ENCODE measurements at places on chromosomes 7 and 10.

DNA sequence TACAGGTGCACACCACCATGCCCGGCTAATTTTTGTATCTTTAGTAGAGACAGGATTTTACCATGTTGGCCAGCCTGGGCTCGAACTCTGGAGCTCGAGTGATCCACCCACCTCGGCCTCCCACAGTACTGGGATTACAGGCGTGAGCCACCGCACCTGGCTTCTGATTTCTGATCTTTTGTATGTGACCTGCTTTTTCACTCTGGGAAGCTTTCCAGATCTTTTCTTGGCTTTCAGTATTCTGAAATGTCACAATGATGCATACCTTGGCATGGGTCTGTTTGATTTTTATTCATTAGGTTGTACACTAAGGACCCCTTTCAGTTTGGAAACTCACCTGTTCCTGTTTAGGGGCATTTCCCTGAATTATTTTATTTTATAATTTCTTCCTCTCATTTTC lies 41.6 kb downstream of the PROSER2 start:
- no peak for DNase-seq

DNA sequence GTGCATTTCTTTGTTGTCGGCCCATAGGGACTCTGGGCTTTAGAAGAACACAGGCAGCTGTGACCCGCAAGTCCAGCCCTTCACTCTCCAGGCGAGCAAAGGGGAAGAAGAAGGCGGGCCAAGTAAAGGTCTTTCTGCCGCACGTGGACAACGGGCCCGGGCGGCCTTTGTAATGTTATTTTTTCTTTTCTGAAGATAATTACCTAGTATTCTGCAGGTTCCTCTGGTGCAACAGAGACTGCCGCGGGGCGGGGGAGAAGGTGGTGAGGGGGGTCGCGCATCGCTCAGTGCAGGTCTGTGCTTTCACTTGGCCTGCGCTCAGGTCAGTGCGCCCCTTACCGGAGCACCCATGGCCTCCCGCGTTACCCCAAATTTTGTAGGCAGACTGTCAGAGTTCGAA lies 7.1 kb upstream of the TBX20 start:
- no peak for DNase-seq

DNA sequence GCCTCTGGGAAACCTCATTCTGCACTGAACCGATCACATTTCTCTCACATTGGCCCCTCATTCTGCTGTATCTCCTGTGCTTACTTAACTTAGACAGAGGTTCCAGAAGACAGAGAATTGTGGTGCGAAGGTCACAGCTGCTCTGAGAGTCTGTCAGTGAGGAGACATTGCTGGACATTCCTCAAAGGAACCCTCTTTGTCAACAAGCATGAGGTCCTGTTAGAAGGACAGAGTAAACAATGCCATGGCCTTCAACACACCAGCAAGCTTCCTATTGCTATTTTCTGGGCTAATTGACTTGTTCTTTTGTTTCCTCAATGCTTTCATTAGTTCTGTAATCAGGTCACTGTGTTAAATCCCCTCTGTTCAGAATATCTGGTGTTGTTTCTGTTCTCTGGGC lies 109.3 kb upstream of the FZD8 start:
- DNase-seq: no peak

GRCh38 chr10:126661356-126661755 lies 9.1 kb downstream of the C10orf90 start:
- no peak for DNase-seq

GRCh38 chr10:33388382-33388781 lies 53.9 kb upstream of the NRP1 start:
- DNase-seq: no peak

DNA sequence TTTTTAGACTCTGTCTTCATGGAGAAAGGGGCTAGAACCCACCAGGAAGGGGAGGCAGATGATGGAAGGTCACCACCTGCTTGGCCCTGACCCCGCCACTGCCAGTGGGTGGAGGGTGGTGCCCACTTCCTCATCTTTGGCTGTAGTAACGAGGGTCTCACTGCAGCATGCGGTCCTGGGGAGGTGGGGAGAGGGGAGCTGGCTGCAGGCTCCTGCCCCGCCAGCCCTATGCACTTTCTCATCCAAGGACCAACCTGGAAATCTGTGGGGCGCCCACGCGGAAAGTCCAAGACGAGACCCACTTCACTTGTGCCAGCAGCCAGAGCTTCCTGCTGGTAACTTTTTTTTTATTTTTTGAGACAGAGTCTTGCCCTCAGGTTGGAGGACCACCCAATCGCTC lies 101.0 kb downstream of the CUX1 start:
- DNase-seq: no peak

DNA sequence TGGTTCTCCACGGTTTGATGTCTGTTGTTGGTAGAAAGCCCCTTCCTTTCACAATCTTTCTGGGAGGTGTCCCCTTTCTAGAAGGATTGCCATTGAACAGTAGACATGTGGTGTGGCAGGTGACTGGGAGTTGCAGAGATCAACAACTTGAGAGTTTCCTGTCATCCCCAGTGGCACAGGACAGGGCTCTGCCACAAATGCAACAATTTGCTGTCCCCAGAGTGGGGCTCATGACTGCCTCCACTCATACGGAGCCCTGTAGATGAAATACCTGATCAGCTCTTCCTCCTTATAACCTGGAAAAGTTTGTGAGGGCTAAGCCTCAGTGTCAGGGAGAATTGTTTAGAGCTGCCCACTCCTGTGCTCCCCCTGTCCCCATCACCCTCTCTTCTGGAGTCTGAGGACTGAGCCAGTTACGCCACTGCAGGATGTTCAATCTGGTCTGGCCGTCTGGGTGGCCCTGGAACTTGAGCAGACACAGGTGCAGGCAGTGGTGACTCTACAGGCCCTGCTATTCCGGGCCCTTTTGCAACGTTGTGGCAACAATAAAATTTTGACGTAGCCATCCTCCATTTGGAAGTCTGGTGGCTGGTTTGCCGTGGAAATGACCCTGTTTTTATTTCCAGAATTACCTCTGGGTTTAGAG lies 6.5 kb downstream of the DBNL start:
- DNase-seq: no peak

GRCh38 chr10:68406111-68406814 lies 814 bp downstream of the RUFY2 start:
- no peak for DNase-seq

GRCh38 chr10:129402459-129402858 lies 64.6 kb upstream of the MGMT start:
- no peak for DNase-seq

DNA sequence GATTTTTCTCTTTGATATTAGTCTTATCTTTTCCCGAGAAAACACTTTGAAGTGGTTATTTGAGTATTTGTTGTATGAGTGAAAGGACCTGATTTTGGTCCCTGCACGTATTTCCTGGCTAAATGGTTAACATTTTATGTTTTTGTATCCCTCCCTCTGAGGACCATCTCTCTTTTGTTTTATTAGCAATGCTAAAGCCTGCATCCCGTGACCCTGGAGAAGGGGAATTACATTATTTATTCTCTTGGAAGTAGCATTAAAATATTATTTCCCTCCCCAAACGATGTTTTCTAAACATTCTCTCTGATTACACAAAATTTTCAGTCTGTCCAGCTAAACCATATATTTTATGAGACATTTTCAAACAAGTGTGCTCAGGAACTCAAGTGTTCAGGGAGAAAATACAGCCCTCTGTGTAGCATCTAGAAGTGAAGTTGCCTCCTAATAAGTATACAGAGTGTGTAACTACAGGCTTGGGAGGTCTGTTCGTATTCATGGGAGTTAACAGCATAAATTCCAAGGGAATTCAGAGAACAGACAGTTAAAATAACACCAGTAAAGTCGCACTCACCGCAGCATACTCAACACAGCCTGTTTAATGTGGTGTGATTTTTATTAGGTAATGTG lies 163.8 kb upstream of the NPVF start:
- no peak for DNase-seq

DNA sequence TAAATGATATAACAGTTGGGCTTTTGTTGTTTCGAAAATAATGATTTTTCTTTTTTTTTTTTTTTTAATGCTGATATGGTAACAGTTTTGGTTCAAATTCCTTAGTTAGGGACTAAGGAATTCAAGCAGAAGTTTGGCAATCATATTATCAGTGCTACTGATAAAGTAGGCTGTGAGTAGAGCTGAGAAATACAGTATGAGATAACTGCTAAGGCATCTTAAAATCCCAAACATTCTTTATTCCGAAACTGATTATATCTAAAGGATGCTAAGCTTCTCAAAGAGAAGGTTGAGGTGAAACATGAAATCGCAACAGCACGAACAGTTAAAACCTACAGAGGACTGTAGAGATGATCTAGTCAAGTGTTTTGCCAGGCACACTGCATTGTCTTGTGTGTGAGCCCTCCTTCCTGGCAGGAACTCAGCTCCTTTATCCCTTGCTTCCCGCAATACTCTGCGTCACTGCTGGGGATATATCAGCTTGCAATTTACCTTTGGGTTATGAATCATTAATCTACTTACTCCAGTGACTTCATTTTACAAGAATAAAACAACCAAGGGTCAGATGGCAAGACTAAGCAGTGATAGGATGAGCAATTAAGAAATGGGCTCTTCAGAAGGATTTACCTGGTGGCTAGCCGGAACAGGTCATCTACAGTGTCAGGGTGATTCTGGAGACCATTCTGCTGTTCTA lies 36.7 kb downstream of the IRF5 start:
- DNase-seq: no peak

GRCh38 chr7:152568972-152569371 lies 107.0 kb downstream of the XRCC2 start:
- no peak for DNase-seq

DNA sequence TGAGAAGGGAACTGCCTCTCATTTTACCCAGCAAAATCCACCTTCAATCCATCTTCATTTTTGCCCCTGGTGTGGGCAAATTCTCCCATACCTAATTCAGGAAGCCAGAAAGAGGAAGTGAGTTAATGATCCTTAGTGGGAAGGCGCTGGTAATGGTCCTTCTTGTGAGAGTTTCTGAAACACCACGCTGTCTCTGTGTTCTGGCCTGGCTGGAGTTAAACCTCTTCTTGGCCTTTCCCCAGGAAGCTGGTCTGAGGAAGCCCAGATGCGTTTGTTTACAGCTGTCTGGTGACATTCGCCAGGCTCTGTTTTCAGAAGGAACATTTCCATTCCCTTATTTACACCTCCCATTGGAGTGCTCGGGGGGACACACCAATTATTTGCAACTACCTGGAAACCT lies 24.3 kb downstream of the HTRA1 start:
- DNase-seq: no peak

DNA sequence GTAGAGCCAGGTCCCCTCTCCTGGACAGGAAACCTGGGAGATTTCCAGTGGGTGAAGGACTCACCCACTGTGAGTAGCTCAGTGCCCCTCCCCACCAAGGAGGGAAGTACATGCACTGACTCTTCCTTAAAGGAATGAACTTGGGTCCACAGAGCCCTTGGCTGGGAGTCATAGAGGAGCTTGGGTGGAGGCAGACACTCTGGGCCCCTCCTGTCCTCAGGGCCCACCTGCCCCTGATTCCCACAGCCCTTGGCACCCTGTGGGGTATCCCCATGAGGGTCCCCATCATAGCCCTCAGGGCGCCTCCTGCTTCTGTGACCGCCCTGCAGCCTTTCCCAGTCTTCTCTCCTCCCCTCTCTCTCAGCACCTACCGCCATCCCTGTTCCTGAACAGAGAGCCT lies 3.7 kb downstream of the EN2 start:
- no peak for DNase-seq

GRCh38 chr10:16854623-16855022 lies 37.4 kb upstream of the RSU1 start:
- DNase-seq: no peak

DNA sequence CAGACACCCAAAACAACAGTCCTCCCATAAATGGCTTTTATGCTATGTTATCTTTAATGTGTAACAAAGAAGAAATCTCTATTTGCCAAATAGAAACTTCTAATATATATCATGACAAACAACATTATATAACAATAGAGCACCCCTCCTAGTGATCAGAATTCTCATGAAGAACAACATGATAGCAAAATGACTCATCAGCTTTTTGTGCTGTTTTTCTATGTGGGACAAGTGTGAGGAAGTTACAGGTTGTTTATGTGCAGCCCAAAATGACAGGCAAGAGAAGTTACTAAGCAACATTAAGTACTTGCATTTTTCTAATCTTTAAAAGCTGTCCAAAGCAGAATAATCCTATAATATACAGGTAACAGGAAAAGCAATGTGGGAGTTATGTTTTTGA lies 7.7 kb downstream of the DGKB start:
- DNase-seq: no peak

GRCh38 chr7:106480161-106480579 lies 180.8 kb downstream of the CCDC71L start:
- no peak for DNase-seq

- DNase-seq: no peak
These were observed 157.0 kb downstream of the TAX1BP1 start for GRCh38 chr7:27897001-27897400.

- no peak for DNase-seq
These were observed 160.8 kb downstream of the LRMDA start for GRCh38 chr10:75592151-75592787.

GRCh38 chr7:129907122-129907736 lies 45.5 kb downstream of the UBE2H start:
- no peak for DNase-seq
